Aorta (tissue), 5 donors: ENCODE measurements at places on chromosomes 2 and 18. TPM values are rescaled to one million over a fixed set of nuclear protein-coding genes. Genes with fewer than 3 reads are reported as not detected.

ACKR3 gene
- 7.0 TPM for polyA plus RNA-seq

DNA sequence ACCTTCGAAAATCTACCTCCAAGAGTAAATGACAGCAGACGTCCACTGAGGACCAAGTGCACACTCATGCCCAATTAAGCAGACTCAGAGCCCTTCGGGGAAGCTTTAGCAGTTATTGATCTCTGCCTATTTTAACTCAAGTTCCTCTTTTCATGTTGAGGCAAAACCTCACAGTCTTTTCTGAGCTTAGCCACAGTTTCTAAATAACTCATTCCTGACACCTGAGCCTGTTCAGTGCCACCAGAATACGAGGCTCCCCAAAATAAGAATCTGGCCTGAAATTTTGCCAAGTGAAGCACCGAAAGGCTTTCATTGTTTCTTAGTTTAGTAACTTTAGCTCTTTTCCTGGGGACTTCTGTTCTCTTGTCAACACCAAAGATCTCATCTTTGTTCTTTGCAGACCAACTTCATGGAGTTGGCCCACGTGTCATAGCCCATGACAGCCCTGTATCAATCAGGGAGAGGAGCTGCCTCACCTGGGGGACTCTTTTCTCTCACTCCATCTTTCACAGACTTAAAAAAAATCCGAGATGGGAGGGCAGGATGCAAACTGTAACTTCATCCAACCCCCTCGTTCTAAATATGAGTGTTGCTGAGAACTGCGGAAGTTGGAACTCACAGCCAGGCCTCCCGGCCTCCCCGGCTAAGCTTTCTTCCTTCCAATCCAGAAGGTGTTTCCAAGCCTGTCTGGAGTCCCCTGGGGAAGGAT lies 22.2 kb downstream of the INPP5D start:
- H3K36me3 ChIP-seq: no peaks in the 10 kb centered on the region
- no peak for DNase-seq
- no peak overlapping the region for H3K27ac ChIP-seq
- no peaks in the 10 kb centered on the region for H3K27me3 ChIP-seq

DNA sequence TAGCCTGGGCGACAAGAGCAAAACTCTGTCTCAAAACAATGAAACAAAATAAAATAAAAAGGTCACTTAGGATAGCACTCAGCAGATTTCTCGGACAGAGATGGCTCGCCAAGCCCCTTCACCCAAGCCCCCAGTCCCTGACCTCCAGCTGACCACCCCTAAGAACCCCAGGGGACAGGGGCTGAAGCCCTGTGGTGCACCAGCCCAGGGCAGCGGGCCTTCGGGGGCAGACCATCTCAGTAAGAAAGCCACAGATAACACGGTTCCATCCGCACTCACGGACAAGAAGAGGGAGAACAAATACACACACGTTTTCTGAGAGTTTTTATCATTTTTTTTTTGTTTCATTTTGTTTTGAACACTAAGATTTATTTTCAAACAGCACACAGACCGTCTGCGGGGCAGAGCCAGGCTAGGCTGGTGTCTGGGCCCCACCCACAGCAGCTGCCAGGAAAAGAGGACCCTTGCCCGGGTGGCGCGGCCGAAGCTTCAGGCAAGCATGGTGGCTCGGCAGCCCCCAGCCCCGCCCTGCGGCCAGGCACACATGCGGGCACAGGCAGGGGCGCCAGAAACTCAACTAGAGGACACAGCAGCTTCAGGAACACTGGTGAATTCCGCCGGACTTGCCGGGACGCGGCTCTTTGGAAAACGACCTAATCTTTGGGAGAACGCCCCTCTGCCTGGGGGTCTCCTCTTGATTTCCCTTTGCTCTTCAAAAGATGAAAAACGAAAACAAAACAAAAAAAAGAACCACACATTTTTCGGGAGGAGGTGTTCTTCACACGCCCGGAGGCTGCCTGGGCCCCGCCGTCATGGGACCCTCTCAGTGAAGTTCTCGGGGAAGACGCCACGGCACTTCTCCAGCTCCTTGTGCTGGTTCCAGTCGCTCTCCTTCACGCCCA lies 59.0 kb downstream of the BIN1 start:
- H3K27ac ChIP-seq: no peak overlapping the region
- peak; percentile 71 for DNase-seq
- no peaks in the 10 kb centered on the region for H3K27me3 ChIP-seq
- no peak overlapping the region for H3K4me3 ChIP-seq

DNA sequence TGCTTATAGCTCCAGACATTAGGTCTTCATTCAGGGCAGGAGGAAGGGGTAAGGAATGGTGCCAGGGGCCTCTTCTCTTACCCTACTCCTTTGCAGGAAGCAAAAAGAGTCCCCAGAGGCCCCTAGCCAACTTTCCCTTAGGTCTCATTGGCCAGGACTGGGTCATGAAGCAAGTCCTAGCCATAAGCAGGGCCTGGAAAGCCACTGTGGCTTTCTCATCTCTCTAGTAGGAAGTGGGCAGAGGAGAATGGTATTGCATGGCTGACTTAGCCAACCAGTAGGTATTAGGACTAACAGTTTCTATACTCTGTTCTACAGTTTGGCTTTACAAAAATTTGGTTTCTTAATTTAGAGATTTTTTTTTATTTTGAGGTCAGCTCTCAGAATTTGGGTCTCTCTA lies 4.8 kb downstream of the FAM228A start:
- no peak overlapping the region for H3K27ac ChIP-seq
- H3K4me1 ChIP-seq: no peaks in the 10 kb centered on the region
- DNase-seq: no peak
- no peak overlapping the region for H3K4me3 ChIP-seq
- H3K27me3 ChIP-seq: no peaks in the 10 kb centered on the region

- H3K4me1 ChIP-seq: no peaks in the 10 kb centered on the region
- no peaks in the 10 kb centered on the region for H3K36me3 ChIP-seq
- H3K27ac ChIP-seq: no peak overlapping the region
These were observed 321.0 kb upstream of the HS6ST1 start for GRCh38 chr2:128639693-128640092.

DNA sequence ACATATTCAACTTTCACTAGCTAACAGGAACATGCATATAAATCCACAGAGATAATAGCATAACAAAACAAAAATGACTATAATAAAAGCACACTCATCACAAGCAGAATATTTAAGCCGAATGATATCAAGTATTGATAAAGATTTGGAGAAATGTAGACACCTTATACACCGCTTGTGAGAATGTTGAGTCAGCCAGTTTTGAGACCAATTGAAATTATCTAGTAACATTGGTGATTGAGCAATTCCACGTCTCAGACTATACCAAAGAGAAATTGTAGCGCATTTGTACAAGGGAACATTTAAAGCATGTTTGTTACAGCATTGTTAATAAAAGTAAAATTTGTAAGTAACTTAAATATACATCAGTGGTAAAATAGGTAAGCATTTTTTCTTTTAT lies 402.9 kb upstream of the FIGN start:
- no peak overlapping the region for H3K4me3 ChIP-seq
- no peak for DNase-seq
- H3K36me3 ChIP-seq: no peaks in the 10 kb centered on the region
- no peaks in the 10 kb centered on the region for H3K4me1 ChIP-seq
- H3K27ac ChIP-seq: no peak overlapping the region
- no peaks in the 10 kb centered on the region for H3K27me3 ChIP-seq

GRCh38 chr2:170679607-170680079 lies 35.5 kb upstream of the SP5 start:
- no peaks in the 10 kb centered on the region for H3K27me3 ChIP-seq
- no peak overlapping the region for H3K4me3 ChIP-seq
- no peak overlapping the region for H3K27ac ChIP-seq
- no peaks in the 10 kb centered on the region for H3K36me3 ChIP-seq
- no peaks in the 10 kb centered on the region for H3K4me1 ChIP-seq

- no peak for DNase-seq
- no peaks in the 10 kb centered on the region for H3K36me3 ChIP-seq
- H3K4me1 ChIP-seq: no peaks in the 10 kb centered on the region
- no peaks in the 10 kb centered on the region for H3K27me3 ChIP-seq
- H3K27ac ChIP-seq: no peak overlapping the region
These were observed 877 bp downstream of the INHBB start for GRCh38 chr2:120346667-120347358.

DNA sequence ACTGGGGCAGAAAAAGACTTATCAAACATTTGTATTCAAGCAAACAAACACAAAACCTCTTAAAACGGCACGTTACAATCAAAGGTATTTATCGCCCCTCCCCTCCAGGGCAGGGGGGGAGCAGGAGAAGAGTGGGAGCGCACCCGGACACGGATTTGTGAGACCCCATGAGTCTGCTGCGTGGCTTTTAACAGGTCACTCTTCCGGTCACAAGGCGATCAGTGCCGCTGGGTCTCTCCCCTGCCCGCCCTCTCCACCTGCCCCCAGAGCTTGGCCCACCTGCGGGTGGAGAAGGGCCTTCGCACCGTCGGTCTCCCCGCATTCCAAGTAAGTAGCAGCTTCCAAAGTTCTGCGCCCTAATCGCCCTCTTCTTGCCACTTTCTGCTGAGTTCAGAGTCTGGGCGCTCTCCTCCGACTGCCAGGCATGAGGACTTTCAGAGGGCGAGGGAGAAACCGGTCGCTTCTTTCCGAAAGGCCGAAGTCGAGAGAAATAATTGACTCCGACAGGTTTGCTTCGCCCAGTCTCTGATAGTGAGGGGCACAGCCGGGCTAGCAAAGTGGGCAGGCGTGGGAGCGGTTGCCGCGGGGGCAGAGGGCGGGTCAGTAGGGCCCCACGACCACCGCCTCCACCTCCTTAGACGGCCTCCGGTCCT lies 800 bp downstream of the RPRM start:
- no peak for DNase-seq
- no peaks in the 10 kb centered on the region for H3K27me3 ChIP-seq
- H3K27ac ChIP-seq: no peak overlapping the region
- H3K36me3 ChIP-seq: no peaks in the 10 kb centered on the region
- no peak overlapping the region for H3K4me3 ChIP-seq

NT5DC4 gene
- polyA plus RNA-seq: not detected

TLX2 gene
- polyA plus RNA-seq: not detected

- no peak for DNase-seq
- no peak overlapping the region for H3K27ac ChIP-seq
- no peaks in the 10 kb centered on the region for H3K36me3 ChIP-seq
- no peaks in the 10 kb centered on the region for H3K27me3 ChIP-seq
- no peak overlapping the region for H3K4me3 ChIP-seq
- no peaks in the 10 kb centered on the region for H3K4me1 ChIP-seq
These were observed 461.3 kb upstream of the SOX11 start for GRCh38 chr2:5230855-5231254.

DNA sequence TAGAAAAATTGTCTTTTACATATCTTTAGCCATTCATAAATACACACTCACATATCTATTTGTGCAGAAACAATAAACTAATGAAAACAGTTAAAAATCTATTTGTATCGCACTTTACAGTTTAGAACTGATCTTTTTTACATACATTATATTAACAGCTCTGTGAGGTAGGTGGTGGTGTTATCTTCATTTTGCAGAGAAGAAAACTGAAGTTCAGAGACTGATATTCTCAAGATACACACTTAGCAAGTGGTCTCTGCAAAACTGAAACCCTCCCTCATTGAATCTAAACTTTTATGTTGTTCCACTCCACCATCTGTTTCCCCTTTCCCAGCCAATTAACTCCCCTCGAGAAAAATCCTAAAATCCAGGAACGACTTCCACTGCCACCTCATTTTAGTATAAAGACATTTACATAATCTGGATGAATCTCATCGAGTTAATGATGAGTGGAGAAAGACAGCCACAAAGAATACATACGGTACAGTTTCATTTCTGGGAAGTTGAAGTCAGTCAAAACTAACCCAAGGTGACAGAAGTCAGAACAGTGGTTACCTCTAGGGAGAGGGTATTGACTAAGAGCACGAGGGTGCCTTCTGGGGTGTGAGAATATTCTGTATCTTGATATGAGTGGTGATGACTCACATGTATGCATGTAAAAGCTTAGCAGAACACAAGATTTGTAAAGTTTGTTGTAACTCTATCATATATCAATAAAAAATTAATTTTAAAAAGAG lies 524.2 kb upstream of the TCF4 start:
- H3K4me3 ChIP-seq: no peak overlapping the region
- DNase-seq: no peak
- no peak overlapping the region for H3K27ac ChIP-seq
- H3K4me1 ChIP-seq: no peaks in the 10 kb centered on the region
- H3K36me3 ChIP-seq: no peaks in the 10 kb centered on the region

DNA sequence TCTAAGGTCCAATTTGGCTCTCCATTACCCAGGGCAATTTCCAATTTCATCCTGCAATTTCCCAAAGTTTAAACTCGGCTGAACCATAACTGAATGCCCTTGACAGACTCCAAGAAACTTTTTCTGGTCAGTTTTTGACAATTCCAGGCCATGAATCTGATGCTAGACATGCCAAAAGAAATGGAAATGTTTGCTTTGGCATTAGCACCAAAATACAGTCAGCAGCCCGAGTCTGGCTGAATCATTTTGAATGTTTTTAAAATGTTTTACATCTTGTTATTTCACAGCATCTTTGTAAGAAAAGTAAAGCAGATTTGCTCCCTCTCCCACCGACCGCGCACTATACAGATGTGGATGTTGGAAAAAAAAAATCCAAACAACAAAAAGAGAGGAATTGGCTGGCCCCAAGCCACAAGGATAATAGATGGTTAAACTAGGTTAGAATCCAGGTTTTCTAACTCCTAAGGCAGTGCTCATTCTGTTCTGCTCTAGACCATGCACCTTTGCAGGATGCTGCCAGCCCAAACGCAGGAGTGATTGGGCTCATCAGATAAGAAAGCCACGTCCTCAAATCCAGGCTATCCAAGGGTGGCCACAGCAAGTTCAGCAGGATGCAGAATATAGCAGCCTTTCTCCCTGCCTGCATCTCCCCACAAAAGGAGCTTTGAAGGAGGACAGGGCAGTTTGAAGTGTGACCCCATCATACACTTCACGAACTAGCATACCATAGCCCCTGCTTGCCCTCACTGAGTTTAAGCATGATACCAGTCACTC lies 167.5 kb downstream of the ALK start:
- H3K36me3 ChIP-seq: no peaks in the 10 kb centered on the region
- H3K27me3 ChIP-seq: no peaks in the 10 kb centered on the region

FHL2 gene
- 64.7 TPM for polyA plus RNA-seq

CPLX4 gene
- polyA plus RNA-seq: not detected

DNA sequence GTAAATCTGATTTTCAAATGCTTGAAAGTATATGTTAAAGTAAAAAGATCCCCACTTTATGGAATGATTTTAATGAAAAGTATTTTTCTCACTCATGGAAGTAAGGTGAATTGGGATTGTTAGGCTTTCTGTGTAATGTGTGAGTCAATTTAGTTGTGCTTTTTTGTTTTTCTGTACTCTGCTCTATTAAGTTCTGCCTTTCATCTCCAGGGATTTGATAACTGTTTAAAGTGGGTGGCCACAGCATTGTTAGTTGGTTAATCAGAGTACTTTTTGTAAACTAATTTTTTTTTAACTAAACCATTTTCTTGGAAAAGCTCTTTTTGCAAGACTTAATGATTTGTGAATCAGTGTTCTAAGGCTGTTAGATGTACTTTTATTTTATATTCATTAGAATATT lies 76.8 kb downstream of the ABI2 start:
- no peaks in the 10 kb centered on the region for H3K36me3 ChIP-seq
- no peaks in the 10 kb centered on the region for H3K27me3 ChIP-seq
- no peak overlapping the region for H3K27ac ChIP-seq
- H3K4me3 ChIP-seq: no peak overlapping the region

GLI2 gene
- 0.88 TPM for polyA plus RNA-seq
